ENCODE measurements at places on chromosomes 2 and 18.

DNA sequence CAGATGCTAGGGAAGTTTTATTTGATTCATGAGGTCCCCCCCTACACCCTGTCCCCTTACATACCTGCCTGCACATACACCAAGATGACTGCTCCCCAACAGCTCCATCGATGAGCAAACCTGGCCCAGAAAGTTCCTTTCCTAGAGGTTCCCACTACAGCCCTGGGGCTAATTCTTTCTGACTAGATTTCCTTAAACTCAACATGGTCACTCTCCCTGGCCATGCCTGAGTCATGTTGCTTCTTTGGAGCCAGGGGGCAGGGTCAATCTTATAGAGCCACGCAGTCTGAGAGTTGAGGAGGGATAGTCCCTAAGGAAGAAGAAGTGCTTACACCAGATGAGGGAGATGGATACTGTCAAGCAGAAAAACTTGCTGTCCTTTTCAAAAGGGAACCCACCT lies 67.7 kb upstream of the GLI2 start:
- no peak for DNase-seq

- DNase-seq = no peak
Measured at GRCh38 chr2:218465987-218466633, 47.2 kb downstream of the VIL1 start.

GRCh38 chr2:138029276-138029675 lies 65.0 kb downstream of the HNMT start:
- no peak for DNase-seq

DNA sequence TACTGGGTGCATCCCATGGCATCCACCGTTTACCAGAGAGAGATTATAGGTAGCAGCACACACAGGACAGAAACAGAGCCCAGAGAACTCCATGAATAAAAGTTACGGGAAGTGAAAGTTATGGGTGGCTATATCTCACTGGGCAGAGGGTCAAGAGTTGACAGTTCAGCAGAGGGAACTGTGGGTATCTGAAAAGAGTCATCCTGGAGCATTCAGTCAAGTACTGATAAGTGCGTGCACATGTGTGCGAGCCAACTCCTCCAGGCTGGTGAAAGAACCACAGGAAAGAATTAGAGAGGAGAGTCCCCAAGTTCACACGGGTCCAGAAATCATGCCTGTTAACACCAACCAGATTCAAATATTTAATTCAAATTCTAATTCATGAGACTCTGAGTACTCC lies 1588.2 kb downstream of the LRP1B start:
- no peak for DNase-seq

DNA sequence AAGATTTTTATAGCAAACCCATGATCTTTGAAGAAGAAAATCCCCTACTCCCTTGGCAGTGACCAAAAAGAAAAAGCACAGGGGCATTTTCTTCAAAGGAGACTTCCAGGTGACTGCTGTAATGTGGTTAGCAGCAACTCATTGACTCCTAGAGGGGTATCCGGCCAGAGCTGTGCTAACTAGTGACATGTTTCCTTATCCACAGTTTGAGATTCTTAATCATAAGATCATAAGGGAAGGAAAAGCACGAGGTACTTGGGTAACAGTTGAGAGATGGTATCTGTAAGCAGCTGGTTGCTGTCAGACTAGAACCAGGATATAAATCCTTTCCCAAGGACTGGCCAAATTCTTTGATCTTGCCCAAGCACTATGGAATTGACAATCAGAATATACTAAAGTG lies 124.7 kb downstream of the MREG start:
- DNase-seq = no peak

GRCh38 chr2:134020608-134021007 lies 233.3 kb upstream of the MGAT5 start:
- DNase-seq = no peak

DNA sequence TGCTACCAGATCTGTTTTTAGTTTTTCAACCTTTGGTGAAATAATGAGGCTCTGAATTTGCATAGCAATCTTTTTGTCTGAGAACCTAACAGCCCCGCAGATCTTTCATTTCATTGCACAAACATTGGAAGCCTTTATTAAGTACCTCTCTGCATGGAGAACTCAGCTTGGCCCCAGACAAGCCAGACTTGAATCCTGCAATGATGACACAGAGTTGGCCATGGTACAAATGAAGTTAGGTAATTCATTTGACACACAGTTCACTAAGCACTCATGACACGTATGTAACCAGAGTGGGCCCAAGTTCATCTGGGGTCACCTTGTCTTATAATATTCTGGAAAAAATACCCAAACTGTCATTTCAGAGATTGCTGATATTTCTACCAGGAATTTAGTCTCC lies 439.1 kb upstream of the ID2 start:
- no peak for DNase-seq

GRCh38 chr2:9820020-9820973 lies 23.0 kb upstream of the TAF1B start:
- no peak for DNase-seq

DNA sequence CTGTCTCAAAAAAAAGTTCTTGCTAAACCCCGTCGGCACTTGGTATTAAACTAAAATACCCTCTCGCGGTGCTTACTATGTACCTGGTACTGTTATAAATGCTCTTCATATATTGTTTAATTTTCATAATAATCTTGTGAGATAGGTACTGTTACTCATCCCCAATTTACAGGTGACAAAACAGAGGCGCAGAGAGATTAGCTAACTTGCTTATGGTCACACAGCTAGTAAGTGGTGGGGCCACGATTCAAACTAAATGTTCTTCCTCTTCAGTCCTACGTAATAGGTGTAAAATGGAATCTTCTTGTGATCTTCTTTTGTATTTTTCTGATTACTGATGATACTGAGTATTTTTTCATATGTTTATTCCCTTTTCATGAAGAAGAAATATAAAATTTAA lies 51.3 kb downstream of the TET3 start:
- DNase-seq = no peak
